Motor neuron (in vitro differentiated cells): ENCODE measurements at places on chromosomes 13 and 19. TPM values are rescaled to one million over a fixed set of nuclear protein-coding genes. Genes with fewer than 3 reads are reported as not detected.

GRCh38 chr13:76440568-76440967 is 445.6 kb downstream of the KCTD12 start:
- ATAC-seq, result no peak

- ATAC-seq, result no peak
Observed at GRCh38 chr13:64709079-64709478, 2521.1 kb downstream of the PCDH9 start.

GRCh38 chr13:20994441-20994821 is 67.0 kb downstream of the LATS2 start:
- no peak for ATAC-seq

DNA sequence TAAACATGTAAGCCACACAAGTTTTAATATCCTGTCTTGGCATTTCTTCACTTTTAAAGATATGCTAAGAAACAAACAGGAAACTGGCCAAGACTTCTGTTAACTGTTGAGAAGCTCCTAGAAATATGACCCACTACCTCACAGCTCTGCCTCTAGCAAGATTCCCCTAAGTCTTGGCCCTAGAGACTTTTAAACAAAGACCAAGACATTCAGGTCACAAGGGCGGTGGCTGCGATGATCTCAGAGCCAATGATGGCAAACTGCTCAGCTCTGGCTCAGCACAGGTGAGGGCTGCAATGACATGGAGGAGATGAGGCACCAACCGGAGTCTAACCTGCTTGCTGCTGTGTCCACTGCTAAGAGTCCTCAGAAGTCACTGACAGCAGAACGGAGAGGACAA is 114.8 kb downstream of the SUCLA2 start:
- no peak for ATAC-seq

GRCh38 chr13:99859178-99860177 is 112.1 kb downstream of the ZIC5 start:
- no peak for ATAC-seq

- ATAC-seq, result peak; percentile 29
Observed at GRCh38 chr13:96900986-96901385, 93.3 kb downstream of the OXGR1 start.

GRCh38 chr13:61927648-61928047 is 512.0 kb upstream of the PCDH20 start:
- ATAC-seq, result no peak

Gene KLHL1
- 3.0 and 3.2 TPM in 2 replicates for total RNA-seq

DNA sequence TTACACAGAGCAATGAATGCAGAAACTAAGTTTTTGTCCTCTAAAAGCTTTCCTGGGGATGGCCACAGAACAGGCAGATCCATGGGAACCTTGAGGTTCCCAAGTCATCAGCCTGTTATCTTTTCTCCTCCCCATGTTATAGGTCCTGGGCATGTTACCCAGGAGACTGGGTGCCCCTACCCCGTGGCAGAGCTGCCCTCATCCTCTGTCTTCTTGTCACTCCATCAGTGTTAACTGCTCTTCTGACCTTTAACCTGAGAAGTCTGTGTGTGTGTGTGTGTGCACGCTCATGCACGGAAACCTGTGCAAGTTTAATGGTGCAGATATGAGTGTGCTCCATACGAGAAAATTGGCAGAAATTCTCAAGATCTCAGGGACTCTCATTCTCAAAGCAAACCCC is 43.9 kb upstream of the ZNF724 start:
- no peak for ATAC-seq
